Astrocyte of the hippocampus (primary cell): ENCODE measurements at places on chromosomes 5 and 9.

DNA sequence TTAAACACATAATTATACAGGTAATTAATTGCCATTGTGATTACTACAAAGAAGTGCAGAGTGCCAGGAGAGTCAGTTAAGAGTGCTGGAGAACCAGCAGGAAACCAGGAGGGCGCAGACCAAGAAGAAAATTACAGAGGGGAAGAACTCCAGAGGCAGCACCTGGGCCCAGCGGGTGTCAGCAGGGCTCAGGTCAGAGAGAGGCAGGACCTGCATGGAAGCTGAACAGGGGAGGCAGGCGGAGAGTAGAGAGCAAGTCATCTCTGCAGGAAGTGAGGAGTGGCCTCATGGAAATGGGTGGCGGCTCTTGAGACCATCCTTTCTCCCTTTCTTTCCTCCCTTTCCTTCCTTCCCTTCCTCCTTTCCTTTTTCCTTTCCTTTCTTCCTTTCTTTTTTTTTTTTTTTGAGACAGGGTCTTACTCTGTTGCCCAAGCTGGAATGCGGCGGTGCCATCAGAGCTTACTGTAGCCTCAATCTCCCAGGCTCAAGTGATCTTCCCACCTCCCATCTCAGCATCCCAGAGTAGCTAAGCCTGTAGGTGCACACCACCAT is 4.0 kb upstream of the ZBTB34 start:
- DNase-seq: no peak

- peak; percentile 31 for DNase-seq
Measured at GRCh38 chr9:69674716-69675438, 2.7 kb upstream of the APBA1 start.

- DNase-seq: no peak
Measured at GRCh38 chr5:32686799-32687498, 24.2 kb upstream of the NPR3 start.

DNA sequence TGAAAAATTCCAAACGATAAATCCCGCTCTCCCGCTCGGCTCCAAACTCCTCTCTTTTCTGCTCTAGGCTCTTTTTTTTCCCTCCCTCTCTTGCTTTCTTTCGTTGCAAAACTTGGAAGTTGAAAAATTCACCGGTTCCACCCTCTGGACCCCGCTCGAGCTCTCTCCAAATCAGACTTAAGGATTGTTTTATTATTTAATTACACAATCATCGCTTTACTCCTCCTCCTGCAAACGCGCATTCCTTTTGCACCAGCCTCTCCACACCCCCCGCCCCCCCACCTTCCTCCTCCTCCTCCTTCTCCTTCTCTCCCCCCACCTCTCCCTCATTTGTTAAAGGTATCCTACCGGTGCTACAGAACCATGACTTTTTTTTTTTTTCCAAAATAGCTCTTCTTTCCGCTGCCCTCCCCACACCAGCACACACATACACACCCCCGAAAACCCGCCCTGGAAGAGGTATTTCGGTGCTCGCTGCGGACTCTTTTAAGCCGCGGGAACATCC is 535 bp upstream of the NFIB start:
- DNase-seq: peak; percentile 95

DNA sequence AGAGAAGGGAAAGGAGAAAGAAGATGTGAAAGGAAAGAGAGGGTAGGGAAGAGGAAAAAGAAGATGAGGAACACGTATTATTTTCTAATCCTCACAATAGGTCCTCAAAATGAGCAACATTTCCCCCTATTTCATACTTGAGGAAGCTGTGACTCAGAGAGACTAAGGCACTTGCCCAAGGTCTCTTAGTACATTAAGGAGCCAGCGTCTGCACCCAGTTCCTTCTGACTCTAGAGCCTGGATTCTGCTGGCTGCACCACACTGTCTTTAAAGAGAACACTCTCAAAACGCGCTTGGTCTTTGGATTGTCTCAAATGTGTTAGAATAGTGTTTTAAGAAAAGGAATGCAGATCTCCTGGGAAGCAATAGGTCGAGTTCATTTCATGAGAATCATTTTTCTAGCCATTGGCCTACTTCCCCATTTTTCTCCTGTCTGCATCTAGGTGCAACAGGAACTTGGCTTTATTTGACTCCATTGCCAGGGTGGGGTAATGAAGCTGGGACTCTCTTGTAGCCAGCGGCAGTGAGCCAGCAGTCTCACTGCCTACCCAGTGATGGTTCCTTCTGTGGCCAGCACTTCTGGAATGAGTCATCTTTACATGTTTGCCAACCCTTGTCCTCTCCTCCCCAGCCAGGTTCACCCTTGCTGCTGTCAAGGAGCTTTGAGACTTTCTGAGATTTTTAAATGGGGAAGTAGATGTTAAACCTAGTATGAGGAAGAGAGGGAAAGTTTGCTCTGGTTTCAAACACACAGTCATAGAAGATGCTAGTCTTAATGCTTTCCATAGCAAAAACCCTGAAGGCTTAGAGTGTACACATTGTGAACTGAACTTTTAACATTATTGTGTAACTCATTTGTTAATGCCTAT is 82.7 kb downstream of the DOCK8 start:
- DNase-seq: peak; percentile 5

GRCh38 chr5:110900829-110901228 is 162.0 kb downstream of the SLC25A46 start:
- DNase-seq: peak; percentile 76

- DNase-seq: peak; percentile 43
Measured at GRCh38 chr9:35905051-35905781, 786 bp upstream of the HRCT1 start.

DNA sequence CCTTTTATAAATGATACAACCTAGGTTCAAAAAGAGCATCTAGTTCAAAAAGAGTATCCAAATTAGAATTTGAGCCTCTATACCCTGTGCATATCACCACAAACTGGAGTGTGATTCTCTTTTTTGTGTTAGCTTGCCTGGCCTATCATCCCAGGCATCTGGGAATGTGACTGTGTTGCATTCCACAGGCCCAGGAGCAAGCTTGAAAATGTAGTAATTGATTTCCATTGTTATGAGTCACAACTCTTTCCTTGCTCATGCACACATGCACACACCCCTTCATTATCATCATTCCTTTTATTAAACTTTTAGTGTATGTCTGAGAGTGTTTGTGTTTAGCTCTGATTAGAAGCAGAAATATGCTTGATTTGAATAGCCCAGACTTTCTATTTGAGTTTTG is 75.2 kb downstream of the FCHO2 start:
- DNase-seq: peak; percentile 90

DNA sequence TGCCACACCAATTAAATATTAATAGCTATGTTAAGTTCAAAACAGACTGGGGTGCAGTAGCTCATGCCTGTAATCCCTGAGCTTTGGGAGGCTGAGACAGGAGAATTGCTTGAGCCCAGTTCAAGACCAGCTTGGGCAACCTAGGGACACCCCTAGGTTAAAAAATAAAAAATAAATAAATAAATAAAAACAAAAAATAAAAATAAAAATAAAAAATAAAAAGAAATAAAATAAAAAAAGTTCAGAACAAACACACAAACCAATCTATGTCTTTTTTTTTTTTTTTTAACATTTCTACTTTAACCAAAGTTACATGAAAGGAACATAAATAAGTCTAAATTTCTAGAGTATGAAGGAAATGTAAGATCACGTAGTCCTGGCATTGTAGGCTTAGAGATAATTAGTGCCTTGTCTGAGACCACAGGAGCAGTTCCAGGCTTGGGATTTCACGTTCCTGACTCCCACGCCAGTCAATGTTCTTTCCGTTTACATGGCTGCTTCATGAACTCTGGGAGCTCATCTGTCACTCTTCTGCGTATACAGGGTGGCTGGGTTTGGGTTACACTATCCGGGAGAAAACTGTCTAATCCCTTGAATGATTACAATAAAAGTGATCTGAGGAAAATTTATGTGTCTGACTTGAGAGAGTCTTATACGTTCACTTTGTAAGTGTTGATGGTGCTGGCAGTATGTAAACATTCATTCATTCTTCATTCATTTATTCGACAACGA is 85.2 kb downstream of the KIAA1958 start:
- DNase-seq: no peak

GRCh38 chr5:97644896-97645295 is 461.8 kb upstream of the RIOK2 start:
- no peak for DNase-seq

- DNase-seq: no peak
Measured at GRCh38 chr9:75709698-75710097, 180.8 kb upstream of the PCSK5 start.

- no peak for DNase-seq
Measured at GRCh38 chr9:99506747-99507348, 284.8 kb downstream of the SEC61B start.

DNA sequence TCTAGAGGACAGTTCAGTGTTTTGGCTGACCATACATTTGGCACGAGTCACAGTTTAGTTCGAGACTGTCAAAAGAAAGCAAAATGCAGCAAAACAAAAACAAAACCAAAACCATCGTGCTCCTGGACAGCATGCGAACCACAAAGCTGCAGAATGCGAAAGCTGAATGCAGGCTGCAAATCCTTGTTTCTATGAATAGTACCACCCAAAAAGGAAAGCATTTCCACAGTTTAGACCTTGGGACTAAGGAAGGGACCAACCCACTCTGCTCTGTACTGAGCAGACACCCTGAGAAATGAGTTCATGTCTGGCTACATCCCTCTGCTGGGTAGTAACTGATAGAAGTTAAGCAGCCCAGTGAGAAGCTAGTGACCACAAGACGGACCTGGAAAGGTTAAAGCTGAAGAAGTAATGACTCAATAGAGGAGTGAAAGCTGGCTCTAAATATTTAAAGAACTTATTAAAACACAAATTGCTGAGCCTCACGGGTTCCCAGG is 3.9 kb downstream of the GCNT4 start:
- DNase-seq: peak; percentile 51

GRCh38 chr5:179438011-179438441 is 92.8 kb upstream of the ADAMTS2 start:
- DNase-seq: no peak

DNA sequence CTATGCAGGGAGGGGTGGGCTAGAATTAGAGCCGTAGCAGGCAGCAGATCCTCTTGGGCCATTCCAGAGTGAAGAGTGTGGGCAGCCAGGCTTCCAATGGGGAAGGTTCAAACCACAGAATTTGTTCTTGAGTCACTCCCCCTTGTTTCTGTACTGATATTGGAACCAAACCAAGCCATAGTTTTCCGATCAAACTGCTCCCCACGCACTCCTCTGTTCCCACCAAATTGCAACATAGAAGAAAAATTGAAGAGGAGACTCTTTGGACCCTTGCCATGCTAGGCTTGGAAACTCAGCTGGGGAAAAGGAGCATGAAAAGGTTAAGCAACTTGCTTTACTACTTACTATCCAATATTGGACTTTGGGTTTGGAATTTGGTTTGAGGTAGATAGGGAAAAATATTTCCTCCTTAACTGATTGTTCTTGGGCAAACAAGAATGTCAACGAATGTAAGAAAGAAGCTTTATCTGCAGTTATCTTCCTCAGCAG is 165.8 kb upstream of the NR3C1 start:
- DNase-seq: peak; percentile 54

DNA sequence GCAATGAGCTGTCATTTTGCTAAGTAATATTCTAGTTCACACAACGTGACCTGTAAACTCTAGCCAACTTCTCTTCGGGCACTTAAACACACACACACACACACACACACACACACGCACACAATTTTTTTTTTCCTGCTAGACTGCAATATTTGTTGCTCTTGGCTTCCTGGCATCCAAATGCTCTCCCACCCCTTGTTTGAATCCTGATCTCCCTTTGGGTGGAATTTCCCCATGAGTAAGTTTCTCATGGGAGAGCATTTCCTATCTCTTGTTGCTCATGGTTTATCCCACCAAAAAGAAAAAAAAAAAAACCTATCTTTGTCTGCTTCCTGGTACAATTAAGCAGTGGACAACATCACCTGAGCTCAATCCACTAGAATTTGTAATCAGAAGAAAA is 54.7 kb upstream of the TSLP start:
- DNase-seq: peak; percentile 16

GRCh38 chr5:154686490-154686889 is 68.7 kb upstream of the LARP1 start:
- DNase-seq: no peak

DNA sequence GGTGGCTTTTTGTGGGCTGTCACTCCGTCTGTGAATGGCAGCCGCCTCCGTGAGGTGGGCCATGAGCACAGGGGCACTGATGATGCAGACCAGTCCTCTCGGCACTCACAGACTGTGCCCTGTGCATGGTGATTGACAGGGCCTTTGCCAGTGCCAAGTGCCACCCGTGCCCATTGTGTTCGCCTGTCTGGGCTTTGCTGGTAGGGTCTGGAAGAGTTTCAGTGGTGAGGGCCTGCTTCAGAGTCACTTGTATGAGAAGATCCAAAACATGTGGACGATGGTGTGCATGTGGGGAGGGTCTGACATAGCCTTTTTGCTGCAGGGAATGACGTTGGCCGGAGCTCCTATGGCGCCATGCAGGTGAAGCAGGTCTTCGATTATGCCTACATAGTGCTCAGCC is 34.9 kb downstream of the TENT4A start:
- no peak for DNase-seq

DNA sequence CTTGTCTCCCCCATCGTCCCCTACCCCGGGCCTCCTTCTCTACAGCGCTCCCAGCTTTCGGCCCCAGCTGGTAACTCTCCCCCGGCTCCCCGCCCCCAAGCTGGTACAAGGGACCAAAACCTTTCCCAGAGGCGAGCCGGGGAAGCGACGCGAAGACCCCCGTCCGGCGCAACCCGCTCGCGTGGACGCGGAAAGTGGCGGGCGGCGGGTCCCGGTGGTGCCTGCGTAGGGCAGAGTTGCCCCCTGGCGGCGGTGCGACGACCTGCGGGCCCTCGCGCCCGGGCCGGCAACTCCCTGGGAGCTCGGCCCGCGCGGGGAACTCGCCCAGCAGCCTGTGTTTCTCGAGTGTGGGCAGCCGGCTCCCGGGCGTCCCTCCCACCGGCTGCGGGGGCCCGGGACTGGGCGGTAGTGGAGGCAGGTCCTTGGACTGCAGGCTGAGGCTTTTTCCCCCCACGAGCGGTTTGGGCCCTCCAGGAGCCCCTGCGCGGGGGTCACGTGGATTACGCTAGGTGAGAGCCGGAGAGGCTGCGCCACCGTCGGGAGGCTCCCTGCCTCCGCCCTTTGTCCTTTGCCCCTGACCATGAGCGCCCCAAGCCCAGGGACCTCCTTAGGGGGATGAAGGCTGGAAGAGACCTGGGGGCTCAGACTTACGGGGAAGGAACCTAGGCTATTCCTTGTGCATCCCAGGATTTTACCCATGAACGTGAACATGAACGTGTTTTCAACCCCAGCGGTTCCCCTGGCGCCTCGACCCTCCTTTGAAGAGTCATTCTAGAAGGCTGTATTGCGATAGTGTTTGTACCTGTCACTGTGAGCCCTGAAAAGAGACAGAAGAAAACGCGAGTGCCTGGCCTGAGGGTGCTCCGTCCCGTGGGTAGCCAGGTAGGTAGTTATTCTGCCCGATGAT is 2.9 kb upstream of the FOXD1 start:
- peak; percentile 86 for DNase-seq

DNA sequence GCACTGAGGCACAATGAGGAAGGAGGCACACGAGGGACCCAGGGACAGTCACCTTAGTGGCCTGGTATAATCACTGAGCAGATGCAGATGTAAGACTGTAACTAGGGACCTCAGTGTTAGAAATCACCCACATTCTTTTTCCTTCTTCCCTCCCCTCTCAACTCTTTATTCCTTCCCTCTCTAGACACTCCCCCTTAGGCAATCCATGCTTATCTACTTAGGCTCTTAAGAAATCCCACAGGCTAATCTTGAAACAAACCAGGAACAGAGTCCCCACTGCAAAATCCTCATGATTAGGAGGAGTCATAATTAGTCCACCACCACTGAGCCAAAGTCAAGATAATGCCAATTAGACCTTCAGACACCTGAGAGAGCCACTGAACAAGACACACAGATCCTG is 84.7 kb downstream of the ELAVL2 start:
- no peak for DNase-seq

GRCh38 chr9:133691191-133691590 is 47.0 kb downstream of the SARDH start:
- no peak for DNase-seq
